Sigmoid colon (tissue), 7 donors: ENCODE measurements at places on chromosomes 12 and 14. TPM values are rescaled to one million over a fixed set of nuclear protein-coding genes. Genes with fewer than 3 reads are reported as not detected.

GRCh38 chr12:118166946-118167345 is 31.0 kb downstream of the PEBP1 start:
- no peaks in the 10 kb centered on the region for H3K27me3 ChIP-seq
- no peak for DNase-seq
- H3K4me1 ChIP-seq: no peaks in the 10 kb centered on the region
- H3K36me3 ChIP-seq: peaks cover 8% of the 10 kb centered on the region
- H3K4me3 ChIP-seq: no peak overlapping the region

The NELL2 gene
- 11.1 TPM for total RNA-seq

The SLC10A1 gene
- total RNA-seq: not detected

DNA sequence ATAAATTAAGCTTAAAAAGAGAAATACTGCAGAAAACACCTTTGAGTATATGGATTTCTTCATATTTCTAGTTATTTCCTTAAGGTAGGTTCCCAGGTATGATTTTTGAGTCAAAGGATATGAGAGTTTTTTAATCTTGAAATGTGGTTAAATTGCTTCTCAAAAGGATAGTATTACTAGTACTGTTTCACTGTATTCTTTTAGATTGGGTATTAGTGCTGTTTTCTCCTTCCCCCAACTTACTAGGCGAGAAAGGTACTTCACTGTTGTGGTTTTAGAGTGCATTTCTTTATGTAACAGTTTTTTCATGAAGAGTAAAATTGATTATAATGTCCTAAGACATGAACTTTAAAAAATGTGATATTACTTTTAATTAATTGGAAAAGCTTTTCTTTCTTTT is 13.5 kb downstream of the FRS2 start:
- peaks cover 27% of the 10 kb centered on the region for H3K4me1 ChIP-seq
- H3K4me3 ChIP-seq: no peak overlapping the region
- no peak for DNase-seq

DNA sequence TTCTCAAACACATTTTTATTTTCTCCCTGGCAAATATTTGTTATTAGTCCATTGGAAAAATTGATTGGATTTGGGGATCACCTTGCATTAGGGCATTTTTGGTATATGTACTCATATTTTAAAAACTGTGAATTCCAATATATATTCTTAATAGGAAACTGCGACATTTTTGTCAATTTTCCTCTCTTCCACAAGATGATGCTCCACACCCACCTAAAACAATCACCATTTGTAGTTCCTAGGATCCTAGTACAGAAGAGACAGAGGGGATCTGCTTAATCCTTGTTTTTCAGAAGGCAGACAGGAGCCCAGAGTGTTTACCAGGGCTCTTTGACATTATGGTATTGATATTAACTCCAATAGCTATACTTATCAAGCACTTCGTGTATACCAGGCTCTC is 22.8 kb upstream of the OASL start:
- H3K36me3 ChIP-seq: no peaks in the 10 kb centered on the region
- no peak overlapping the region for H3K27ac ChIP-seq
- DNase-seq: no peak
- no peak overlapping the region for H3K4me3 ChIP-seq

GRCh38 chr12:18275981-18276380 is 14.7 kb downstream of the PIK3C2G start:
- H3K27ac ChIP-seq: no peak overlapping the region
- no peak overlapping the region for H3K4me3 ChIP-seq
- no peak for DNase-seq
- no peaks in the 10 kb centered on the region for H3K27me3 ChIP-seq
- H3K4me1 ChIP-seq: no peaks in the 10 kb centered on the region

DNA sequence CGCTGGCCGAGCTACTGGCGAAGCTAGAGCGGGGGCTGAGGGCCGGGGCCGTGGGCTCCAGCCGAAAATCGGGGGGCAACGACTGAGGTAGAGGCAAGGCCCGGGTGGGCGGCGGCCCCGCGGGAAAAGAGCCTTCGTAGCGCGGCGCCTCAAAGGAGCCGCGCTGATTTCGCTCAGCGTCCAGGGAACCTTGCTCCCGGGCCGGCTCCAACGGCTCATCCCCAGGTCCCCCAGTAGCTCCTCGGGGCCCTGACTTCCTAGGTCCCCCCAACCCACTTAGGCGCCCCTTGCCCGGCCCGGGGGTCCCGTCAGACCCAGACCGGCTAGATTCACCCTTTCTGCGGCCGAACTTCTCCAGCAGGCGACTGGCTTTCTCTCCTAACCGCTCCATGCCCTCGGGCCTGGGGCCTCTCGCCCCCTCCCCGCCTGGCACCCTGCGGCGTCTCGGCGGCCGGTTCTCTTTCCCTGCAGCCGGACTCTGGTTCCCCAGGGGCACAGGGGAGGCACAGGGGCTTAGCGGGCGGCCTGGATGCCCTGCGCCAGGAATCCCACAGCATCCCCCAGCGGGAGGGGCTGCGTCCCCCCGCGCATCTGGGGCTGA is 375 bp downstream of the AJUBA start:
- no peak for DNase-seq
- peaks cover 6% of the 10 kb centered on the region for H3K27me3 ChIP-seq
- peak overlapping the region; percentile 88 for H3K27ac ChIP-seq
- peaks cover 59% of the 10 kb centered on the region for H3K4me1 ChIP-seq
- peak overlapping the region; percentile 72 for H3K4me3 ChIP-seq
- no peaks in the 10 kb centered on the region for H3K36me3 ChIP-seq

- H3K4me3 ChIP-seq: no peak overlapping the region
- no peaks in the 10 kb centered on the region for H3K4me1 ChIP-seq
- no peaks in the 10 kb centered on the region for H3K36me3 ChIP-seq
- no peaks in the 10 kb centered on the region for H3K27me3 ChIP-seq
- H3K27ac ChIP-seq: no peak overlapping the region
- DNase-seq: no peak
These were observed 224.3 kb downstream of the ITPR2 start for GRCh38 chr12:26608706-26609105.

DNA sequence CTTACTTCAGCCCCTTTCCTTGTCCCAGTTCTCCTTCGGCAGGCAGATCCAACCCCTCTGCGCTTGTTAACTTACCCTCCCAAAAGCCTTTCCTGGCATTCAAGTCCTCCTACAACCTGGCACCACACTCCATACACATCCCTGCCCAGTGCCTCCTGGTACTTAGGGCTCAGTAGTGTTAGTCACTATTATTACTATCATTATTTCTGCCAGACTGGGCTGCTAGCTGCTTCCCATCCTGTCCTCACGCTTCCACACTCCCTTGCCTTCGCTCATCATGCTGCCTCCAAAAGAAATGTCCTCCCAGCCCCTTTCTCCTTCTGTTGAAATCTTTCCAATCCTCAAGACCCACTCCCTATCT is 1.6 kb upstream of the HDAC7 start:
- DNase-seq: no peak
- peak overlapping the region; percentile 99 for H3K27ac ChIP-seq
- peaks cover 87% of the 10 kb centered on the region for H3K4me1 ChIP-seq
- no peaks in the 10 kb centered on the region for H3K27me3 ChIP-seq
- no peaks in the 10 kb centered on the region for H3K36me3 ChIP-seq
- H3K4me3 ChIP-seq: peak overlapping the region; percentile 80

The SUPT16H gene
- total RNA-seq: 74.5 TPM

- H3K27ac ChIP-seq: no peak overlapping the region
- H3K4me3 ChIP-seq: no peak overlapping the region
- H3K27me3 ChIP-seq: no peaks in the 10 kb centered on the region
- H3K4me1 ChIP-seq: peaks cover 61% of the 10 kb centered on the region
- H3K36me3 ChIP-seq: no peaks in the 10 kb centered on the region
- DNase-seq: no peak
These were observed 6.9 kb downstream of the TBC1D15 start for GRCh38 chr12:71846322-71846940.

The LRRC10 gene
- not detected for total RNA-seq

The SOCS2 gene
- 96.0 TPM for total RNA-seq

DNA sequence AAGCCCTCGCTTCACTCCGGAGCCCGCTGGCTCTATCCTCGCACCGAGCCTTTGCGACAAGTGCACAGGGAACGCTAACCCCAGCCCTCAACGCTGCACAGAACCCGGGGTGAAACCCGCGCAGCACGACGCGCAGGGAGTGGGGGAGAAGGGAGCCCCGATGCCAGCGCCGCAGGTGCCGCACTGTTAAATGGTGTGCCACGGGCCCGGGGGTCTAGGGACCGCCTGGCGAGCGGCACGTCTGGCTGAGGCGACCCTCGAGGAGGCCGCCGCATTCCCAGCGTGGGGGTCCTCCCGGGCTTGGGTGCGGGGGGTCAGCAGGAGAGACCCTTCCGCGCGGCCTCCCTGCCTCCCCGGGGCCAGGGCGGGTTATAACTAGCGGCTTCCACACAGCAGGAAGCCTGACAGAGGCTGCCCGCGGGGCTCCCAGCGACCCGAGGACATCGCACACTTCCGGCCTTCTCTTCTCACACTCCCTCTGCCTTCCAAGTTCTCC is 23.8 kb upstream of the LRTM2 start:
- DNase-seq: no peak
- H3K27ac ChIP-seq: peak overlapping the region; percentile 86

DNA sequence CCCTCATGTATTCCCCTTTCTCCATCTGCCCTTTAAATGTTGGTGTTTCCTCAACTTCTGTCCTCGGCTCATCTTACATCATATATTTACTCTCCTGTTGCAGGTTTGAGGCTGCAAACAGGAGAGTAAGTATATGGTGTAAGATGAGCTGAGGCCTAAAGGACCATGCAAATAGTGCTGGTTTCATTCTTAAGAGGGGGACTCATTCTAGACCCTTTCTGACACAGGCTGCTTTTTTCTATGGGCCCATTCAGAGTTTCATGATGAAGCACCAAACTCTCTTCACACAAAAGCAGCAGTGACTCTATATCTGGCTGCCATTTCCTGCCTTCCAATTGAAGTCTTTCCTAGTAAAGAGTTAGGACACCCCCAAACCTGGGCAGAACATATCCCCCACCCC is 218.5 kb downstream of the PHLDA1 start:
- H3K4me3 ChIP-seq: no peak overlapping the region
- H3K36me3 ChIP-seq: no peaks in the 10 kb centered on the region
- H3K27me3 ChIP-seq: no peaks in the 10 kb centered on the region
- peaks cover 15% of the 10 kb centered on the region for H3K4me1 ChIP-seq

The LRIG3 gene
- 186 TPM for total RNA-seq

The SERPINA3 gene
- total RNA-seq: 233 TPM

DNA sequence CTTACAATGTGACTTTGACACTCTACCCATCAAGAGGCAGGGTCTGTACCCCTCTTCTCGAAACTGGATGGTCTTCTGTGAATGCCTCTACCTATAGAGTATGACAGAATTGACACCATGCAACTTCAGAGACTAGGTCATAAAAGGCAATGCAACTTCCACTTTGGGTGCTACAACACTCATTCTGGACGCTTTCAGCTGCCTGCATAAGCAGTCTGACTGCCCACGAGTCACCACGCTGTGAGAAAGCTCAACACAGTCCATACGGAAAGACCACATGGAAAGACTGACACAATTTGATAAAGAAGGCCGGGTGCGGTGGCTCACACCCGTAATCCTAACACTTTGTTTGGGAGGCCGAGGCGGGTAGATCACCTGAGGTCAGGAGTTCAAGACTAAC is 14.9 kb downstream of the SLC7A7 start:
- no peak for DNase-seq
- no peak overlapping the region for H3K27ac ChIP-seq
- H3K27me3 ChIP-seq: no peaks in the 10 kb centered on the region
- H3K36me3 ChIP-seq: no peaks in the 10 kb centered on the region
- H3K4me1 ChIP-seq: no peaks in the 10 kb centered on the region

DNA sequence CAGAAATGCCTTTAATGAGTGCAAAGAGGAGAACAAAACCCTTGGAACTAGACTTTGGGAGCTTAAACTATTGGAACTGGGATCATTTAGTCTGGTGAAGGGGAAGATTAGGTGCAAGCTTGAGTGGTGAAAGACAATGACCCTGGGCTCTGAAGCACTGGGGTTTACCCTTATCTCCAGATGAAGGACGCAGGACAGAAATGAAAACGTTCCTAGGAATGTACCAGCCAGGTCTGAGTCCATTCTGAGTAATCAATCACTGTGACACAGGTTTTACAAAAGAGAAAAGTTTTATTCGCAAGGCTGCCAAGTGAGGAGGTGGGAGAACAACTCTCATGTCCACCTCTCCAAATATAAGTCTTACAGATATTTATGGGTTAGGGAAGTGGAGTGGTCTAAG is 249.1 kb downstream of the LRIG3 start:
- H3K4me3 ChIP-seq: no peak overlapping the region
- no peak overlapping the region for H3K27ac ChIP-seq
- no peaks in the 10 kb centered on the region for H3K4me1 ChIP-seq
- no peak for DNase-seq

DNA sequence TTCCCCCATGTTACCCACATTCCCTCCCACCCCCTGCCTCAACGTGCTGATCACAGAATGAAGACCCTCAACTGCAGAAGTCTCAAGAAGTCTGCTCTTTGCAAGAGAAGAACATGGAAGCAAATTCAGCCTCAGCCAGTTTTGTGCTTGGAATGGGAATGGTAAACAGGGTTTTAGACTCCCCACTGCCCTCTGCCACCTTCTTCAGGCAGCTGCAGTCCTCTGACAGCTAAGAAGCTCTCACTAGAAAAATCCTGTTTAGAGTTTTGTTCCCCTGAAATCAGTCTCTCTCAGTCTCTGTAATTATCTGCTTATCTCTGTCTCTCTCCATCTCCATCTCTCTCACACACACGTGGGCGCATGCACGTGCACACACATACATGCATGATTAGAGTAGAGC is 85.4 kb downstream of the CRACR2A start:
- H3K4me1 ChIP-seq: peaks cover 3% of the 10 kb centered on the region
- no peak overlapping the region for H3K4me3 ChIP-seq
